ENCODE measurements at places on chromosomes 12 and 14.

DNA sequence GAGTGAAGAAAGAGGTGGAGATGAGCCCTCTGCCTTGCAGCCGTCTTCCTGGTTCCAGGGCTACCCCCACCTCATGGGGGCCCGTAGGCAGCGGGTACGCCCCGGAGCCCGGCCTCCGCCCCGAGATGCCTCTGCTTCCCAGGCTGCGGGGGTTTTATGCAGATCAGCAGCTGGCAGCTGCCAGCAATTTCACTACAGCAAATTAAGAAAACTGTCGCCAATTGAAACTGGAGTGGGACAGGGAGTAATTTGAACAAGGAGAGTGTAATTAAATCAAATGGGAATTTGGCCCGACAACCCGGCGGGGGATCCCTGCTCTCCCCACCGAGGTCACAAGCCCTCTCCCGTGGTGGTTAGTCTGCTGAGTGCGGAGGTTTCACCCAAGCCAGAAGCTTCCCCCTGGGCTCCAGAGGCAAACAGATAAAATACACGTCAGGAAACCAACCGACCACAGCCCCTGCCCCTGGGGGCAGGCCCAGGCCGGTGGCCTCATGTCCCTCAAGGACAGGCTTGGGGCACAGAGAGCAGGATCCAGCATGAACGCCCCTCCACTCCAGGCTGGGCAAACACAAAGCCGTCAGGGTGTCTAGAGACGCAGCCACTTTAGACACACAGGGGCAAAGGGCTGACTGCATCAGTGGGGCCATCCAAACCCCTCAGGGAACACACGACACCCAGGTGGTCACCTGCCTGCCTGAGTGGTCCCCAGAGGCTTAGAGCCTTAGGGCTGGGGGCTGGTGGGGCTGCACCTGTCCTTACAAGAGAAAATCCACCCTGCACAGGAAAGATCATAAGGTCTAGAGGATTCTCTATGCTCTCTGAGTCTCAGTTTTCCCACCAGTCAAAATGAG is 53.8 kb downstream of the TESC start:
- DNase-seq, result no peak

DNA sequence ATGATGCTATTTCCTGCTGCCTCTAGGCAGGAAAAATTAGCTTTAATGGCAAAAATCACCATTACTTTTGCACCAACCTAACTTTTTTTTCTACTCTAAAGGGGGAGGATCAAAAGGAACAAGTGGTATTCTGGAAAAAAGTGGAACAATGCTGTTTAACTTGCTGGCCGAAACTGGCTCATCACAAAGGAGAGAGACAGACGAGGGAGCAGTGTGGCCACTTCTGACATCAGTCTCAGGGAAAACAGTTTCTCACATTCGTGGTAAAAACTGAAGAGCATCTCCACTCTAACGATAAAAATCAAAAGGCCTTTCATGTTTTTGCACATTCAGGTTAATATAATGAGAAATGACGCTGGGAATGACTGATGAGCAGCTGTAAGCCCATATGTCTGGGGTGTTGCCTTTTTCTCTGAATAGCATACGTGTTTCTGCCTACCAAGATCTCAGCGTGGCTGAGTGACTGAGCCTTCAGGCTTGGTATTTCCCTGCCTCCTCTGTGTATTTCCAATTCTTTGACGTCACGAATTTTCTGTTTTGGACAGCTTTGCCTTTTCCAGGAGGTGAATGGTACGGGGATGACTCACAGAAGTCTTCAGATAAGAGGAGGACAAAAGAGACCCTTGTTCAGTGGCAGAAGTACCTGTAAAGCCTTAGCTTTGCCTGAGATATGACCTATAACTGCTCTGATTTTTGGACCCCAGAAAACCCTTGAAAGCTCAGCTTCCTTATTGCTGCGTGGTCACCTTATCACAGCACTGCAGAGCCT is 358.8 kb downstream of the GLT1D1 start:
- DNase-seq, result no peak

DNA sequence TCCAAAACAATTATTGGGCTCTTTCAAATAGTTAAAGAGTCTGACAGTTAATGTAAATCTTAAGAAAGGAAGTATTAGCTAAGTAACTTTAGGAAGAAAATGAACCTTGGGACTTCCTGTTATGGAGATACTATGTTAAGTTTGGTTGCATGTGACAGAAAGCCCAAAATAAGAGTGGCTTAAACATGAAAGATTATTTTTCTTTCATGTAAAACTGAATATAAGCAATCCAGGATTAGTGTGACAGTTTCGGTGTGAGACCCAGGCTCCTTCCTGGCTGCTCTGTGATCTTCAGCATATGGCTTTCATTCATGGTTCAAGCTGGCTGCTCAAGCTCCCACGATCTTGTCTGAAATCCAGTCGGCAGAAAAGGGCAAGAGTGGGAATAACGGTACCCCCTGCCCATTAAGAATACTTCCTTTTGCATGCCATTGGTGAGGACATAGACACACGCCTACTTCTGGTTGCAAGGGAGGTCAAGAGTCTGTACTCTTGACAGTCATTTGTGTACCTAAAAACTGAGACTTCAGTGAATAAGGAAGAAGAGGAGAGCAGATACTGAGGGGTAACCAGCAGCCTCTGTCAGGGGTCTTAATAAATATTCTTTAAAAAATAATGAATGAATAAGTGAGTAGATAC is 2.2 kb upstream of the RPAP3 start:
- no peak for DNase-seq

GRCh38 chr12:39660101-39660500 is 40.5 kb upstream of the ABCD2 start:
- DNase-seq, result no peak

DNA sequence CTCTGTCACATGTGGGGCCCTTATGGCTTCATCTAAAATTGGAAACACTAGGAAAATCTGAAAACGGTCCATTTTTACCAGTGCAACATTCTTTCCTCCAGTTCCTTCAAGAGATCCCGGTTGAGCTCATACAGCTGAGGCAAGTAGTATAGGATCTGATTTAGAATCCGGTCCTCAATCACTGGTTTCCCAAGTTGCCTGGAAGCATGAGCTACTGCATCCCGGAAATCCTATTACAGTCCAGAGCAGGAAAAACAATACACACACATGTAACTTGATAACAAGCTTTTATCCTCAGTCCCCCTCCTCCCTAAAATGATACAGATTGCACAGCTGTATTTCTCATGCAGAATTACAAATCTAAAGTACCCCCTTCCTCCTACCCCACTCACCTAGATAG is 67.9 kb upstream of the NR2C1 start:
- no peak for DNase-seq

DNA sequence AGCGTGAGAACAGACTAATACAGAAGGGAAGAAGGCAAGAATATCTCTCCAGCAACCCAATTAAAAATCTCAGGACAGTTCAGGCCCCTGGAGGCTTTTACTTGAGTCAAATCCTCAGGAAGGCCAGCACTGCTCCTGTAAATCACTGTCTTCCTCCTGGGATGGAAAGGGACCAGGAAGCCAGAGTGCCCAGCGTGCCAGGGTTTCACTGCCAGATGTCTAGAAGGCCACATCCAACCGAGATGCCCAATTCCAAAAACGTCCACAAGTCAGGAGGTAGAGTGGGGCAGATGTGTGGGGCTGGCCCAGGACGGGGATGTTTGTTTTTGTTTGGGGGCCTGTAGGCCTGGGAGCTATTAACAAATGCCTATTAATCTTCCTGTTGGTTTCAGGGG is 332.0 kb downstream of the MED13L start:
- DNase-seq, result no peak

DNA sequence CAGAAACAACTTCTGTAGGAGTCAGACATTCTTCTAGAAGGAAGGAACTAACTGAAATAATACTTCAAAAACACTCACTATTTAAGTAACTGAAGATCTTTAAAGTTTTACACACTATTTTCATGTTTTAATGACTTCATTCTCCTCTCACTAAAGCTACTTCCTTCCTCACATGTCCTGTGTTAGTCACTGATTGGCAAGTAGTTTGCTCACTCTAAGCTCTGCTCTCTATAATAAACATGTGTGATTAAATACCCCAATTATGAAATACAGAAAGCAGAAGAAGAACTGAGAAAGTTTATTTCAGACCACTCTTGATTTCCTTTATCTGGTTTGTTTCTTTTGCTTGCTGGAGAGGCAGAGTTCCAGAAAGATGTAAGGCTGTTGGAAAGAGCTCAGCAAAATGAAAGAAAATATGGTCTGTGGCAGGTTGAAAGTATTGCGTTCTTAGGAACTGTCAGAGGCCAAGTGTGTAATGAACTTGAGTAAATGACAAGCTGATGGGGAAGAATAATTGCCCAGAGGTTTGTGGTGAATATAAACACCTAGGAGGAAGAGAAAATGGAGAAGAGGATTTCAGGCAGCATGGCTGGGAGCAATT is 522.0 kb upstream of the SEL1L start:
- peak; percentile 12 for DNase-seq

GRCh38 chr14:53038629-53039028 is 87.8 kb upstream of the FERMT2 start:
- no peak for DNase-seq

- no peak for DNase-seq
These were observed 2.6 kb downstream of the FBRSL1 start for GRCh38 chr12:132492522-132492921.

- DNase-seq, result no peak
These were observed 10.9 kb upstream of the GSC start for GRCh38 chr14:94780536-94781399.

- no peak for DNase-seq
These were observed 9.2 kb upstream of the PLEKHD1 start for GRCh38 chr14:69475194-69475818.

- DNase-seq, result no peak
These were observed 239.2 kb upstream of the FKBP4 start for GRCh38 chr12:2555487-2556082.

DNA sequence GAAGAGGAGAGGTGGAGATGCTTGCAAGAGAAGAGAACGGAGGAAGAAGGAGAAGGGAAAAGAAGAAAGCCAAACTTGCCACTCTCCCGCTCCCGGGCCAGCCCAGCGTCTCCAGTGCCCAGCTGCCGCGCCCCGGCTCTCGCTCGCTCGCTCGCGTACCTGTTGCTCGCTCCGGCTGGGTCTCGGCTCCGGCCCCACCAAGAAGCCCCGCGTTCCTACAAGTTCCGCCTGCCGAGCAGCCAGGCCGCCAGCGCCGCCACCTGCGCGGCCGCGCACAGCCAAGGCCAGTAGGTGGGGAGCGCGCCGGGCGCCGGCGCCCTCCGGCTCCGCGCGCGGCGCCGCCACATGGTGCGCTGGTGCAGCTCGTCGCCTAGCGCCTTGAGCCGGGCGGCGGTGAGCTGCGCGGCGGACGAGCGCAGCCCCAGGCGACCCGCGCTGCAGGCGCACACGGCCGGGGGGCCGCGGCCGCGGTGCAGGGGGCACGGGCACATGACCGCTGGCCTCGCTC is 370 bp downstream of the HRK start:
- DNase-seq, result peak; percentile 29

DNA sequence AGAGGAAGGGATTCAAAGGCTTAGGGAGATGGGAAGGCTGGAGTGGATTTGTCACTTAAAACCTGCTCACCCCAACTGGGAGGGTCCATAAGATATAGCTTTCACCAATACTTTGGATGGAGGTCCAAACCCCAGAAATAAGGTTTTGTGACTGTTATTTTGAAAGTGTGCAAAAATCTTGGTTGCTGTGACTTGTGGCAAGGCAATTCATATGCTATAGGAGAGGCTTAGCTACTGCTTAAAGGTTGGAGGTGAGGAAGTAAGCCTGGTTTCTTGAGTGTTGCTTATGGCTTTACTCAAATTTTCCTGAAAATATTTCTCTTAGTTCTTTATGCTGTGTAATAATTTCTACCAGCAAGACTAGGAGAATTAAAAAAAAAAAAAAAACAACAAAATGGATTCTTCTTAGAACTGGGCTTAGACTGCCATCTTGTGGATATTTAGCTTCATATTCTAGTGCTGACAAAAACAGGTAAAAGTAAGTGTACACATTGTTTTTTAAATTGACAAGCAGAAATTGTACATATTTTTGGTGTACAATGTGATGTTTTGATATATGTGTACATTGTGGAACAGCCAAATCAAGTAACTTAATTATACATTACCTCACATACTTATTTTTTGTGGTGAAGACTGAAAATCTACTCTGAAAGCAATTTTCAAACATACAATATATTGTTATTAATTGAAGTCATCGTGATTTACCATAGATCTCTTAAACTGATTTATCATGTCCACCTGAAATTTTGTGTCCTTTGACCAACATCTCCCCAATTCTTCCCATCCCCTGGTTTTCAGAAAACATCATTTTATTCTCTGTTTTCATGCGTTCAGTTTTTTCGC is 23.0 kb downstream of the PDE6H start:
- peak; percentile 88 for DNase-seq

DNA sequence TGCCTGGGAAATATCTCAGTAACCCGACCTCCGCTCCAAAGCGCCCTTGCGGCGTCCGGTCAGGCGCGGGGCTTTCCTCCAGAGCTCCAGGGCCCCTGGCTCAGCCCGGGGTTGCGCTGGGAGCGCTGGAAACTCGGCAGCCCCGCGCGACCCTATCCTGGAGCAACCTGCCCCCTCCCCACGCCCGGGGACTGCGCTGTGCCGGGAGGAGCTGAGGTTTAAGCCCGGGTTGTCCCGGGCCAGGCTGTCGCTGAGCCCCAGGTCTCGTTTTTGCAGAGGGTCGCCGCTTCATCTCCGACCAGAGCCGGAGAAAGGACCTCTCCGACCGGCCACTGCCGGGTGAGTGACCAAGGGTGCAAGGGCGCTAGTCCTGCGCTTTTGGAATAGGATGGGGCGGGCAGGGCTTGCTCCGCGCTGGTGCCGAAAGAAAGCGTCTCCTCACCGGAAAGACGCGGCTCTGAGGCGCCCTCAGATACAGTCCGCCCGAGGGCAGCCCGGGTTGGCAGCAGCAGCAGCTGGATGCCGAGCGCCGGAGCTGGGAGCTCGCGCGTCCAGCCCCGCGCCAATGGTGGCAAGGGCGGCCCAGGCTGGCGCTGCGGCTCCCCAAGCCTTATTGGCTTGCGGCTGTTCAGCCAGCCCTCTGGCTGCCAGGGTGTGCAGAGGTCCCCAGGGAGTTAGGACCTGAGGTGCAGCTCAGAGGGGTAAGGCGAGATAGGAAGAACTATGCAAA is 1.5 kb downstream of the SPX start:
- DNase-seq, result peak; percentile 62

- peak; percentile 82 for DNase-seq
These were observed 9.5 kb downstream of the HHIPL1 start for GRCh38 chr14:99654235-99654985.

DNA sequence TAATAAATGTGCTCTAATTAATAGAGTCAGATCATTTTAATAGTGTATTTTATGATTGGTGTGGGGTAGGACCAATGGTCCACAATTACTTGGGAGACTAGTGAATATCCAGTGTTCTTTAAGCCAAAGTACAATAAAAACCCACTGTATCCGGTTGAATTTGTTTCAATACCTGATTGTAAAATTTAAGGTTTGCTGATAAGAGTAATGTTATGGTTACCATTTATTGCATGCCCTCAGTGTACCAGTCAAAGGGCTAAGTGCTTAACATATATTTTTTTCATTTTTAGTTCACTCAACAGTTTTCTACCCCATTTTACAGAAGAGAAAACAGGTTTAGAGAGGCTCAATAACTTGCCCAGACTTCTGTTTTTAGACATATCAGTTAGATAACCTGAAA is 97.9 kb upstream of the ATF1 start:
- no peak for DNase-seq

GRCh38 chr12:78829690-78830089 is 34.9 kb upstream of the SYT1 start:
- no peak for DNase-seq

Measured in lung (tissue), 17 donors.